Natural killer cell (primary cell): ENCODE measurements at places on chromosomes 5 and 9. TPM values are rescaled to one million over a fixed set of nuclear protein-coding genes. Genes with fewer than 3 reads are reported as not detected.

GRCh38 chr9:87184956-87185642 is 237.8 kb upstream of the GAS1 start:
- DNase-seq: no peak

CCNI2 gene
- 0.23 TPM for total RNA-seq

DNA sequence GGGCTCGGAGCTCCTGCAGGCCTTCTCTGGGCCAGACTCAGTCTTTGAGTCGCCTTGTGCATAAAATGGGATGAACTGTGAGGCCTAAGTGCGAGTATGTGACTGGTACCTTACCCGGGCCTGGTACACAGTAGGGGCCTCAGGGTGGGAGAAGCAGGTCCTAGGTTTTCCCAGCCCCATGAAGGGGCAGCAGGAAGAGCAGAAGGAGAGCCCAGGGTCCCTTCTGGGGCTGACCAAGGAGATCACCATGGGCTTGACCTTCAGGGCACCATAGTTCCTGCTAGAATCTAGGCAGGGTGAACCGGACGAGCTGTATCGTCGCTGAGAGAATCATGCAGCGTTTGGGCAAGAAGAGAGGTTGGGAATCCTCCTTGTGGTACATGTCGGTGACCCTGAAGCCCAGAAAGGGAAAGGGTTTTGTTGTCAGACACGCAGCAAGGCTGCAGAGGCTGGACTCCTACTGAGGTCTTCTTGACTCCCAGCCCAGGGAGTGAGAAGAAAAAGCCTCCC is 373 bp upstream of the PHYKPL start:
- no peak for DNase-seq

PTGDS gene
- total RNA-seq: 361 TPM

DNA sequence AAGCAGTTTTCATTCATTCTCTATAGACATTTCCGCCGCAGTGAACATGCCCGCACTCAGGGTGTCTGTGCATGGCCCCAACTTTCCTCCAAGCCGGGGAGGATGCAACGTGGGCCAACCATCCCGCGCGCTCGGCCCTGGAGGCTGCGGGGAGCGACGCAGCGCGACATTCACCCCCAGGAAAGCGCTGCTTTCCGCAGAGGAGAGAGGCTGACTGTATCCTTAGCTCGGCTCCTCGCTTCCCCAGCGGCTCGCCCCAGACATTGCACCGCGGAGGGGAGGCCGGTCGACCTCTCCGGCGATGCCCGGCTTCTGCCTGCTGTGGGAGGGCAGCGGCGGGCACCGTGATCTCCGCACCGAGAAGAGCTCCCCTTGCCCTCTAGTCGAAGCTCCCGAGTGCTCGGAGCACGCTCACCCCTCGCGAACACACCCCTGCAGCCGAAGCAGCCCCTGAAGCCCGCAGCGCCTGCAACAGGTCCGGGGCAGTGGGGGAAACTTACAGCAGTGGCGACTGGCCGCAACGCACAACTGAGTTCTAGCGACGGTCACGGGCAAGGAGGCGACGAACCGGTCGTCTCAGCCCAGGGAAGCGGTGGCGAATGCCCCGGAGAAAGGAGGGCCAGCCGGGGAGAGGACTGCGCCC is 600 bp downstream of the ENC1 start:
- peak; percentile 32 for DNase-seq

GRCh38 chr9:18721267-18721994 is 247.5 kb downstream of the ADAMTSL1 start:
- no peak for DNase-seq
